ENCODE measurements at places on chromosomes 12 and 14.

GRCh38 chr12:121937654-121938053 is 19.3 kb downstream of the CFAP251 start:
- DNase-seq: no peak

- peak; percentile 60 for DNase-seq
These were observed 101.9 kb downstream of the SETD3 start for GRCh38 chr14:99378782-99379214.

- DNase-seq: peak; percentile 69
These were observed at the start of gene ERO1A for GRCh38 chr14:52695481-52696091. Gene ERO1A, minus strand, starts transcription at chr14:52695558. Its CDS starts 77 bp downstream, at chr14:52695481.

GRCh38 chr14:67360470-67361206 is 510 bp downstream of the EIF2S1 start:
- no peak for DNase-seq

- DNase-seq: no peak
These were observed 272 bp downstream of the TBX3 start for GRCh38 chr12:114683709-114684097.

- peak; percentile 69 for DNase-seq
These were observed 1.4 kb downstream of the IFFO1 start for GRCh38 chr12:6554168-6555017.

GRCh38 chr12:29709054-29709453 is 74.7 kb downstream of the TMTC1 start:
- no peak for DNase-seq

DNA sequence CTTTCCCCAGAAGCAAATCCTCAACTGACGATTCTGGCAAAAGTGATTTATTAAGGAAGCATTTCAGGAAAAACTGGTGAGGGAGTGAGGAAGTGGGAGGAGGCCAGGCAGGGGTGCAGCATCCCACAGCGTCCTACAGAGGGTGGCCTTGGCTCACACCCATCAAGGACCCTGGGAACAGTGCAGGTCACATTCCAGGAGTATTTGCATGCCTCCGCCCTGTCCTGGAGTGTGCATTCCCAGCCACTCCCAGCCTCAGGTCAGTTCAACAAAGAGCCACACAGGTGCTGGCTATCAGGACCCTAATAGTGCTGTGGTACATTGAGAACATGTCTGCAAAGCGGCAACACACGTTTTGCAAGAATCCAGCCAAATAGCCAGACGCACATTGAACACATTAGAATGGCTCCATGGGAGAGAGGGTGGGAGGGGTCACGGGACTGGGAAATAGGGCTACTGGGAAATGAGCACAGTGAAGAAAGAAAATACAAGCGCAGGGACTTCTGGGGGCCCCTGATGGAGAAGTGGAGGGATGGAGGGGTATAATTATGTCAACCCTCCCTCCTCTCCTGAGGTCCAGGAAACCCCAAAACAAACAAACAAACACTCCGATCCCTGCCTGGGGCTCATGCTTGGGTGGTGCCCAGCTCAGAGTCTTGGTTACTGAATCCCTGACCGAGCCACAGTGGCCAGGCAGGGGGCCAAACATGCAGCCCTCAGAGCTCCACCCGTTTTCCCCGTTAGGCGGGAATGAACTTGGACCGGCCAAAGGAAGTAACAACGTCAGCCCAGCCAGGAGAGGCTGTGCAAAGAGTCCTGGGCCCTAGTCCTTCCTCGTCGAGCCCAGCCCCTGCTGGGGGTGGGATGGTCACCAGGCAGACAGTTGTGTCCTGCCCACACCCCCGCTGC is 36.5 kb downstream of the CMKLR1 start:
- DNase-seq: no peak

- no peak for DNase-seq
These were observed 828.2 kb upstream of the FOXG1 start for GRCh38 chr14:27938392-27938791.

DNA sequence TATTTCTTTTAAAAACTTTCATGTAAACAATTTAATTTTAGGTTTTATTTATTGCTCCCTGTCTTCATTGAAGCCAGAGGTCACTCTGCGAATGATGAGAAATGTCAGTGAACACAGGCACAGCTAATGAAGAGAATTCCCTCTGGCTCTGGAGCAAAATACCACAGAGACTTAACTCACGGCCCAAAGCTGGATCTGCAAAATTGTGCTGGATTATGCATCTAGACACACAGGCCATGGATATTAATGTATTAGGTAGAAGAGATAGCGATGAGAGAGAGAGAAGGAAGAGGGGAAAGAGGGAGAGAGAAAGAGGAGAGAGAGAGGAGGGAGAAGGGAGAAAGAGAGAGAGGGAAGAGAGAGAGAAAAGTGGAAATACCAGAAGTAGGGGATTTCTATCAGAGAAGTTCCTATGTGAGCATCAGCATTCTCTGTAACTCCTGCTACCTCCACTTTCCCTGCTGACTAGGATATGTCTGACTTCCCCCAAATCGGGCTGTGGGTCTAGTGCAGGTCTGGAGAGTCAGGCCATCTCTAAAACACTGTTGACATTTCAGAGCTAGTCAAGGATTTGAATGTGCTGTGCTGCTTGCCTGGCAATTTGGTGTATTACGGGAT is 3.7 kb downstream of the ARHGDIB start:
- no peak for DNase-seq

GRCh38 chr14:21042918-21043317 is 756 bp downstream of the RNASE7 start:
- DNase-seq: no peak

DNA sequence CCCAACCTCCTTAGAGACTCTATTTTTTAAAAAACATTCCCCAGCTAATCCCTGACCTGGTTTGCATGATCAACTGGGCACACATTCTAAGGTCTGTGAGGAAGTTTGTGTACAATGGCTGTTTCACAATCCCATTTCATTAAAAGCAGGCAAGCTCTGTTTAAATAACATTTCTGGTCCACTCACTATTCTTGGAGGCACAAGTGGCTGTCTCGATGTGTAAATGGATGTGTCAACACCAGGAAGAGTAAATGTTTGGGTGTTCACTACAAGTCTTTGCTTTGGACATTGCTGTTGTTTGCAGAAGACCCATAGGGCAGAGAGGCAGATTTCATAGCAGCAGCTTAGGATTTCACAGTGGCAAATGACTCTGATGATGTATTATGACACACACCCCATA is 98.3 kb downstream of the PDZRN4 start:
- DNase-seq: no peak

GRCh38 chr14:88919502-88919901 is 95.1 kb downstream of the TTC8 start:
- DNase-seq: no peak

- DNase-seq: no peak
These were observed 119.1 kb downstream of the TTC7B start for GRCh38 chr14:90697132-90697531.

- DNase-seq: no peak
These were observed 321.1 kb upstream of the STXBP6 start for GRCh38 chr14:25371068-25371467.

DNA sequence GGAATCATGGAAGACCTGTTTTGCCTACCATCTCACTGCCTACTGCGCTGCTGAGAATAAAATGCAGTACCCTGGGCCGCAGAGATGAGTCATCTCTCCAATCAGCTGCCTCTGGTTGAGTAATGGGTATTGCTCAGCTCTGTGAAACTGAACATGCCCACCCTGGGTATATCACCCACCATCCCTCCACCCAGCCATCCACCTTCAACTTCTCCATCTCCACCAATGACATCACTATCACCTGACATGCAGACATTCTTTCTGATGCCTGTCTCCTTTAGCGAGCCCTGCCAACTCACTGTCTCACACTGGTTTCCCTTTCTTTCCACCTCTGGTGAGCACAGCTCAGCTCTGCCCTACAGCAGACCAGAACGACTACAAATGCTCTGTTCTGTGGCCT is 33.6 kb downstream of the E2F7 start:
- DNase-seq: peak; percentile 35

- DNase-seq: peak; percentile 38
These were observed 44.6 kb upstream of the KITLG start for GRCh38 chr12:88624911-88625310.

DNA sequence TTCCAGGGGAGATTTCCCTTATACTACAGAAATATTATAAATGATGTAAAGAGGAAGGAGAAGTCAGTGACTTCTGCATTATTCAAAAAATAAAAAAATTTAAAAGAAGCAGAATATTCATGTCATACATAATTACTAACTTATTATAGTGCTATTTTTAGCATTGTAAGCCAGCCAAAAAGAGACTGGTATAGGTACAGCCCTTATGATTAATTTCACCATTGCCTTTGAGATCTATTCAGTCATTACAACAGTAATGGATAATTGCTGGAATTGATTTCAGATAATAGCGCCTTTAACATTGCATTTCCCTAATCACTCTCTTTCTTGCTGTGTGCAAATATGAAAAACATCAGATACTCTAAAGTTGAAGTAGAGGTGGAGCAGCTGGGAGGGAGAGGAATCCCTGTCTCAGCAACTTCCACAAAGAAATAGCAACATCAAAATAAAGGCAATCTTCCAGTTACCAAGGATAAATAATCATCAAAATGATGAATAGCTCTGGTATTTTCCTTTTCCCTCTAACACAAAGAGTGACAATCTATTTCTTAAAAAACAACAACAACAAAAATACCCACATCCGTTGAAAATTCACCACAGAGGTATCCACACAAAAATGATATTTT is 71.8 kb upstream of the OVCH1 start:
- peak; percentile 47 for DNase-seq

- no peak for DNase-seq
These were observed 145.5 kb upstream of the CDKN3 start for GRCh38 chr14:54251356-54251755.

DNA sequence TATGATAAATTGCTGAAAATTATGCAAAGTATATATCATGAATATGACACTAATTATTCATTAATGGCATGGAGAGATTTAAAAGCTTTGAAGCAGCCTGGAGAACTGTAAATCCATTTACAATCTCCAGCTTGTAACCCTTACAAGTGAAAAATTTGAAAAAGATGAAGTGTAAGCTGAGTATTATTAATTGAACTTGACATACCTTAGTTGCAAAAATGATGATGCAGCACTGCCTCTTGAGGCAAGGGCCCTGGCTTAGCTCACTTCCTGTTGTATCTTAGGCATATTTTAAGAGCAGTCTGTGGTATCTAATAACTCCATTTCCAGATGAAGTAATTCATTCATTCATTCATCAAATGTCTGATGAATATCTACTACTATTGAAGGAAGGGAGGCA is 158.6 kb downstream of the ANO4 start:
- DNase-seq: no peak

GRCh38 chr12:21065845-21066244 is 65.1 kb upstream of the SLCO1B1 start:
- peak; percentile 42 for DNase-seq

- no peak for DNase-seq
These were observed 7.0 kb upstream of the MMP19 start for GRCh38 chr12:55849616-55850343.

DNA sequence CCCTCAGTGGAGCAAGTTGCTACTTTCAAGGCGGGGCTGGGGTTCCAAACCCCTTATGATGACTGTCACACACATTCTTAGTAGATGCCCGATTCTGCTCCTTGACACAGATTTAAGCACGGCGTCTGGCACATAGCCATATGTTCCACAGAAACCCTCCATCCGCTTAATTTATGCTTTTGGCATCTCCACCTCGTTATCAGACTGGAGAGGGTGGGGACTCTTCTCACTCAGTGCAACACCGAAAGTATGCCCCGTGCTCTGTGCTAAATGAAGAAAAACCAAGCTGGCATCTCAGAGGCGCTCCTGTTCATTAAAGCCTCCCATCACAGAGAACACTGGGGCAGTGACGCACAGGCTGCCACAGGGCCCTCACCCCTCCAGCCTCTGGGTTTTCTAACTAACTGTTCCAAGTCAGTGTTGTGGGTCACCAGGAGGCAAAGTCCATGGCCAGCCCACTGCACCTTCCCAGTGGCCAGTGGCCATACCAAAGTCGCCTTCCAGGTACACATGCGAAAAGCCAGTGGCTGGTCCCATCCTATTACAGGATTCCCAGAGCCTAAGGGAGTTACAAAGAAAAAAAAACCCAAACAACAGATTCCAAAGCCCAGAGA is 27.3 kb downstream of the CCDC88C start:
- DNase-seq: no peak

DNA sequence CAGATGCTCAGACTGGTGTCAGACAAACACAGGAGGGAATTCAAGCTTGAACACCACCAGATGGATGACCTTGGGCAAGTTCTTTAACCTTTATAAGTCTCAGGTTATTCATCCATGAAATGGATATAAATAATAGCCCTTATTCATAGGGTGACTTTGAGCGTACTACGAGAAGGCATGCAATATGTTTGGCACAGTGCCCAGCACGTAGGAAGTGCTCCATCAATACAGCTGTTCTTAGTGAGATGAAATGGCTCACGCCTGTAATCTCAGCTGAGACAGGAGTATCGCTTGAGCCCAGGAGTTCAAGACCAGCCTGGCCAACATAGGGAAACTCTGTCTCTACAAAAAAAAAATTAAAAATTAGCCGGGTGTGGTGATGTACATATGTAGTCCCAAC is 84.8 kb upstream of the FICD start:
- DNase-seq: no peak

GRCh38 chr14:94564381-94564780 is 3.1 kb downstream of the SERPINA4 start:
- DNase-seq: no peak

- no peak for DNase-seq
These were observed 324.2 kb downstream of the ALG10 start for GRCh38 chr12:34346372-34347034.

GRCh38 chr14:59187802-59188460 is 536 bp upstream of the DAAM1 start:
- no peak for DNase-seq

DNA sequence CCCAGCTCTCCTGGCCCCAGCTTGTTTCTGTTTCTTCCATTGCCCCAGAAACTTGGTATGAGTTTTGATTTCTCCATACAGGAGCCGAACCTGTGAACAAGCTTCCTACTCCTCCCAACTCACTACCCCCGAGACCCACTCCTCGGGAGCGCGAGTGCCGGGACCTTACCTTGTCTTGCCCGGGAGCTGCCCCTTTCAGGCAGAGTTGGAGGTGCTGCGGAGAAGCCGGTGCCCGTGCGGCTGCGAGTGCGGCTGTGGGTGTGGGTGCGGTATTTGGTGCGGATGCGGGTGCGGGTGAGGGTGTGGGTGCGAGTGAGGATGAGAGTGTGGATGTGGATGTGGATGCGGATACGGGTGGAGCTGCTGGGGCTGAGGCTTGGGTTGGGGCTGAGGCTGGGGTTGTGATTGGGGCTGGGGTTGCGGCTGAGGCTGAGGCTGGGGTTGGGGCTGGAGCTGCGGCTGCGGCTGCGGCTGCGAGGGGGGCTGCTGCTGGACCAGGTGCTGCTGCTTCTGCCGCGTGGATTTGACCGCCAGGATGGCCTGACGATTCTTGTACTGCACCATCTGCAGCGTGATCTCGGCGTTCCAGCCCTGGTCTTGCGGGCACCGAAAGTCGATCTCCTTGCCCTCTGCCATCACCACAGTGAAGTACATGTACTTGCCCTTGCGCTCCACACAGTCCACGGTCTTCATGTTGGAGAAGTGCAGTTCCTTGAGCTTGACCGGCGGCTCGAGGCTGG is 1.1 kb downstream of the PHLDA1 start:
- peak; percentile 30 for DNase-seq

DNA sequence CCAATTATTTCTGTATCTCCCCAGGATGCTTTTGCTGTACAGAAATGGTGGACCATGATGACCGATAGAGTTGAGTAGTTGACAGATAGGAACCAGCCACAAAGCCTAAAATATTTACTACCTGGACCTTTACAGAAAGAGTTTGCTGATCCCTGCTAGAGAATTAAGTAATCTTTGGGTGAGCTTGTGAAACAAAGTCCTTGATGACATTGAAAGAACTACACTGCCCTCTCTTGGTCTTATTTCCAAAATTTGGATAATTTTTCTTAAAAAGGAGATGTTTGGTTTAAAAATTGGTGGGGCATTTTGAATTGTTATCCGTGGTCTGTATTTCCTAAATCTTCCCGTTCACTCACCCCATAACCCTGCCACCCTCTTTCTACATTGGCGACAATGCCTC is 13.7 kb upstream of the TCTN1 start:
- no peak for DNase-seq

Data from brain microvascular endothelial cell (primary cell).